Renal cortical epithelial cell (primary cell): ENCODE measurements at places on chromosomes 1 and 21.
A peak's percentile ranks its signal among the peaks of the same experiment; 100 is the strongest.

- DNase-seq, result no peak
These were observed 364.2 kb upstream of the VAMP3 start for GRCh38 chr1:7406641-7407543.

GRCh38 chr1:239814306-239814881 is 277.3 kb upstream of the FMN2 start:
- DNase-seq, result peak; percentile 94

DNA sequence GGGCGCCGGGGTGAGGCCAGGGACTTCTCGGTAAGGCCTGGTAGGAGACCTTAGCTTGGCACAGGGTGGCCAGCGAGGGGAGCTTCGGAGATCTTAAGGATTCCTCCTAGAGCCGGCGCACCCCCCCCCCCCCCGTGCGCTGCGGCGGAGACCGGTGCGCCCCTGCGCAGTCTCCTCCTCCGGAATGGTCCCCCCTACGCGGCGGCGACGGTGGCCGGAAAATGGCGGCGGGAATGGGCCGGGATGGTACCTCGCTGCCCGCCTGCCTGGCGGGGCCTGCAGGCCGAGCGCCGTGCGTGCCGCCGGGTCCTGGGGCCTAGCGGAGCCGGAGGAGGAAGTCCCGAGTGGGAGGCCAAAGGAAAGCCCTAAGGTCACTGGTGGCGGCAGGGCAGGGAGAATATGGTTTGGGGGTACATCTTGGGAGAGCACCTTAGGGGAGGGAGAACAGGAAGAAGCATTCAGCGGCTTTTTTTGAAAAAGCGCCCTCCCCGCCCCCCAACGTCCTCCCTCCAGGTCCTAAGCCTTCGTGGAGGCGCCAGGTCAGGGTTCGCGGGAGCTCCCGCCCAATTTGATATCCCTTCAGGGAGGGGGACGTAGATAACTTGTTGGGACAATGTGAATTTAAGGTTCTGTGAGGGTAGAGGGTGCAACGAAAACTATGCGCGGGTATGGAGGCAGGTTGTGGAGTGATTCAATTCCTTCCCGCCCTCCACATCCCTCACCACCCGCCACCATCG is 429 bp downstream of the SRRM1 start:
- no peak for DNase-seq

- DNase-seq, result no peak
These were observed 7.9 kb downstream of the UBE2T start for GRCh38 chr1:202333861-202334260.

- peak; percentile 20 for DNase-seq
These were observed 39.5 kb upstream of the MCOLN3 start for GRCh38 chr1:85087659-85088407.

GRCh38 chr1:244647819-244648218 is 5.1 kb upstream of the DESI2 start:
- no peak for DNase-seq
